ENCODE measurements at places on chromosomes 4 and X.

DNA sequence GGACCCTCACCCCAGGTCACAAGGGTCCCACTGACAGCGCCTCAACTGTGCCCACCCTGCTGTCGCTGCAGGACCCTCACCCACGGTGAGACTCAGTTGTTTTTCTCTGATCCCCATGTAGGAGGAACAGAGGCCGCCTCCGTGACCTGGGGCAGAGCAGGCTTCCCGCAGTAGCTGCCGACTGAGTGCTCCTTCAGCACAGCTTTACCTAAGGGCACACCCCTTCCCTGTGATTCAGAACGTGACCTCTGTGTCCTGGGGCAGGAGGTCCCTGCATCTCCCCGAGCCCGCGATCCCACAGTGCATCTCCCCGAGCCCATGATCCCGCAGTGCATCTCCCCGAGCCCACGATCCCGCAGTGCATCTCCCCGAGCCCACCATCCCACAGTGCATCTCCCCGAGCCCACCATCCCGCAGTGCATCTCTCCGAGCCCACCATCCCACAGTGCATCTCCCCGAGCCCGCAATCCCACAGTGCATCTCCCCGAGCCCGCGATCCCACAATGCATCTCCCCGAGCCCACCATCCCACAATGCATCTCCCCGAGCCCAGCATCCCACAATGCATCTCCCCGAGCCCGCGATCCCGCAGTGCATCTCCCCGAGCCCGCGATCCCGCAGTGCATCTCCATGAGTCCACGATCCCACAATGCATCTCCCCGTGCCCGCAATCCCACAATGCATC, 23.6 kb downstream of the PPP2R3B start:
- DNase-seq = no peak

DNA sequence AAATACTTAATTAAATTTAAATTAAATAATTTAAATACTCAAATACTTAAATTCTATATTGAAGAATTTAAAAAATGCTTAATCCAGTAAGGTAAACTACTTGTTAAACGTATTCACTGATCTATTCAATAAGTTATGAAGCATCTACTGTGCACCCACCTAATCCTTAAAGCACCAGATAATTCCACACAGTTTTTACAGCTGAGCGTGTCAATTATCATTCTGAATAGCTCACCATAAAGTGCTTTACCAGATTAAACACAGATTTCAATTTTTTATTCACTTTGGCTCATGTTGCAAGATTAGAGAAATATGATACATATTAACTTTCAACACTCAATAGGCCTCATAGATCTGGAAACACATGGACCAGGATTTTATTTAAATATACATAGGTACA, 79.2 kb upstream of the DDIT4L start:
- DNase-seq = peak; percentile 20

- peak; percentile 12 for DNase-seq
Measured at GRCh38 chr4:183343730-183344129, 21.5 kb upstream of the CLDN24 start.

- no peak for DNase-seq
Measured at GRCh38 chrX:64198036-64198435, 7.5 kb downstream of the AMER1 start.

DNA sequence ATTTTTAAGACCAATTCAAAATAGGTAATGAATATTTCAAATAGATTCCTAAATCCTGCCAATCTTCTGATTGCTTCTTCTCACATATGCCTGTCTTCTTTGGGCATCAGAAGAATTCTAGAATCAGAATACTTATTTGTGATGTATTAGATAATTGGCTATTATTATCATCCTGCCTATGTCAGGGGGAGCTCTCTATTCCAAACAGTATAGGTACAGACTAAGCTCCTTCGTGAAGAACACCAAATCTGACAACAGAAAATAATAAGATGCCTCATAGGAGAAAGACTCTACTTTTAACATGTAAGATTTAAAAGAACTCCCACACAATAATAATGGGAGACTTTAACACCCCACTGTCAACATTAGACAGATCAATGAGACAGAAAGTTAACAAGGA, at the start of gene IQCM:
TSS of gene IQCM (minus strand) at position 101 of the 400 bp plus-strand sequence. CDS start 73,152 bp downstream, outside the sequence.
- DNase-seq = no peak

DNA sequence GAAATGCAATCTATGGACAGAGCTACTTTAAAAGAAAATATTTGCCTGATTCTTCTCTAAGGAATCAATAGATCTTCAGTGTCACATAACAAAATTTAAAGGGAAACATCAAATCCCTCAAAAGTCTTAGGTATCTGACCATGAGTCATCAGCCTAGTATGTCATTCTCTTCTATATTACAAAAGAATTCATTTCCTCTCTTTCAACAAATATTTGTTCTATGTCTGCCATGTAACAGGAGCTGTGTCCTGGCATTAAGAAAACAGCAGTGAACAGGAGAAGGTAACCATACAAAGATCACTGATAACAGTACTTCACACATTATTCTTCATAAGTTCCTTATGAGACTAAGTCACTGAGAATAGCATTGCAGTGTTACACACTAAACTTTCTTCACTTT, 243.6 kb upstream of the DKK2 start:
- DNase-seq = no peak

GRCh38 chr4:166128403-166128802, 255.4 kb downstream of the TLL1 start:
- DNase-seq = peak; percentile 15

DNA sequence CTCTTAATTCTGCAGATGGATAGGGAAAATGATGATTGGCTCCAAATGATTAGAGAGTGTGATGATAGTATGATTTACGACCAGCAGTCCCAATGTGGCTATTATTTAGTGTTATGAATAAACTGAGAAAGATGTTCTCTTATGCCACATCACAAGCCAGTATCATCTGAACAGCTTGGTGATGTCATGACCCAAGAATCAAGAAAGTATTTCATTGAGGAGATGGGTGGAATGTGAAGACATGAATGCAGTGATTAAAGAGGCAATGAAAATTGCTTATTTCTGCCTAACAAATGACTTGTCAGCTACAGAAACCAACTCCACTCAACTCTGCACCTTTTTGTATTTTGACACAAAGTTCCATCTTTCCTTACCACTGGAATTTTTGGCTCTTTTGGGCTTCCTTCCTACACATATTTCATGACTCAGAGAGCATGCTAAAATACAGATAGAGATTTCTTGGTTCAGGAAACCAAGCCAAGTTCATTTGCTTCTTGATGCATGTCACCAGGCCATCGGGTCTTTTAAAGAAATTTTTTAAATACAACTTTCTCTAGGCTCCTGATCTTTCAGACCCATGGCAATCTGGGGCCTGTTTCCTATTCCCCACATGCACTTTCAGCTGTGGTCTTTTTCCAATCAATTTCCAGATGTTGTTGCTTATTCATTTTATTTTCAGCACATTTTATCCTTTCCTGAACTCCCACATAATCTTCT, 174.2 kb downstream of the HHIP start:
- DNase-seq = no peak

- DNase-seq = no peak
Measured at GRCh38 chr4:77817304-77818072, 1.7 kb downstream of the CNOT6L start.

DNA sequence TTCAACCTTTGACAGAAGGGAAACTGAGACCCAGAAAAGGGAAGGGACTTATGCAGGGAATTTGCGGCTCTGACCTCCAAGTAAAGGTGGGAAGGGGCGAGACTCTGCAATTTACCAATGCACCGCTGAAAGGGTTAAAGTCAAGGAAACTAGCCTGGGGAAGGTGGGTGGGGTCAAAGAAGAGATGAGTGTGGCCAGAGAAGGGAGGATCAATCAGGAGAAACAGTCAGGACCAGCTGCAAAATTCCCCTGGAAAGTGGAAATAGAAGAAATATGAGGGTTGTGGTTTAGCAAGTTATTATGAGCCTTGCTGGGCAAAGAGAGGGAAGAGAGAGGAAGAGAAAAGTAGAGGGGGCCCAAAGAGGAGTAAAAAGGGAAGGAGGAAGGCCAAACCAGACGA, 30.5 kb downstream of the STARD8 start:
- no peak for DNase-seq

DNA sequence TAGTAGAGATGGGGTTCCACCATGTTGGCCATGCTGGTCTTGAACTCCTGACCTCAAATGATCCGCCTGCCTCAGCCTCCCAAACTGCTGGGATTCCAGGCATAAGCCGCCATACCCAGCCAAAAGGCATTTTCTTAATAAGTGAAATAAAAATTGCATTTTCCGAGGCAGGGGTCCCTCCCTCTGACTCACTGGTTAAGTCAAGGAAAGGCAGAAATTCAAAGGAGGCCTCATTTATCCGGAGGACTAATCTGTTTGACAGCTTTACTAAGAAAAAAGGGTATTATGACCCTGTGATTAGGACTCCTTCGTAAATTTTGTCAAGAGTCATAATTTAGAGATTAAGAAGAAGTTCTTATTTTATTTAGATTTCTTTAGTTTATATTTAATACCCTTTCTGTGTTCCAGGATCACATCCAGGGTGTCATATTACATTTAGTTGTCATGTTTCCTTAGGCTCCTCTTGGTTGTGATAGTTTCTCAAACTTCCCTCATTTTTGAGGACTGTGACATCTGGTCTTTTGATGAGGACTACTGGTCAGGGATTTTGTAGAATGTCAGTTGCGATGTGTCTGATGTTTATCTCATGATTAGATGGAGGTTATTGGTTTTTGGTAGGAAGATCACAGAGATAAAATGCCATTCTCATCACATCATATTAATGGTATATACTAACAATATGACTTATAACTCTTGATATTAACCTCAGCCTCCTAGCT, 753.7 kb upstream of the AMOT start:
- no peak for DNase-seq

DNA sequence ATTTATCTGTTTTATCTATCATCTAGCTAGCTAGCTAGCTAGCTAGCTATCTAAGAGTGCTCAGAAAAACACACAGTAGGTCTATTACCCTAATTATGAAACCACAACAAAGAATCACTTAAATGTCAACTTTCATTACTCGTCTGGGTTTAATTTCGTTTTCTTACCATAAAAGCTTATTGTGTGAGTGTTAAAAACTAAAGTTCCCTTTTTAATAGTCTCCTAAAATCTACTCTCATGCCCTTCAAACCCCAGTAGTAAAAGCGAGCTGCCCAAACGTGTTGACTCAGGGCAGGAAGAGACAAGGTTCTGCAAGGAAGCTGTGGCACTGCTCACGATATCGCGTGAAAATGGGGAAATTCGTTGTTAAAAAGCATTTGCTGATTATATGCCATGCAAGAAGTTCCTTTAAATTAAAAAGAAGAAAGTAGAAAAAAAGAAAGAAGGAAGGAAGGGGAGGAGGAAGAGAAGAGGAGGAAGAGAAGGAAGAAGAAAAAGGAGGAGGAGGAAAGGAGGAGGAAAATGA, 595 bp downstream of the MBNL3 start:
- peak; percentile 16 for DNase-seq

DNA sequence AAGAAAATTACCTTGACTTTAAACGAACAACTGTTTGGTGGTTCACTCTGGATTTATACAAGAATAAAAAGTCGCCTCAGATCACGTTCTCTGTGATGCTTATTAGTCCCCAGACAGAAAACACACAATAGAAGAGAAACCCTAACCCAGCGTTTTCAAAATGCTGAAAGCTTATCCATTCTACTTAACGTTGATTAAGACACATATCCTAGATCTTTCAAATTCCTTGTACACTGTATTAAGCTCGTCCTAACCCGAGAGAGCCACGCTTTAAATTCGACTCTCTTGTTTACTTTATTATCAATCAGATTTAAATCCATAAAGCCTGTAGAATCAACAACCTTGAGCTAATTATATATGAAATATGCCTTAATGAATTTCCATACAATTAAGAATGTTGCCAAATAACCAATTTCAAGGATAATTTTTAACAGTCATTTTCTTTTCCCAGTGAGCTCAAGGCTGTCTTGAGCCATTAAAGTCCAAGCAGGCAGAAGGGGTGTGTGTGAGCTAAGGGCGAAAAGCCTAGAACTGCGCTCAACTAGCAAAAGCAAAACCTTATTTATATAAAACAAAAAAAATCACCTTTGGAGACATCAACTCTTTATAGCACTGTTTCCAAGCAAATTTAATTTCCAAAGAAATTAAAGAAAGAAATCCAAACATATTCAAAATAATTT, 981 bp upstream of the PITX2 start:
- DNase-seq = peak; percentile 33

GRCh38 chr4:2617955-2618354, 81.5 kb downstream of the FAM193A start:
- no peak for DNase-seq

DNA sequence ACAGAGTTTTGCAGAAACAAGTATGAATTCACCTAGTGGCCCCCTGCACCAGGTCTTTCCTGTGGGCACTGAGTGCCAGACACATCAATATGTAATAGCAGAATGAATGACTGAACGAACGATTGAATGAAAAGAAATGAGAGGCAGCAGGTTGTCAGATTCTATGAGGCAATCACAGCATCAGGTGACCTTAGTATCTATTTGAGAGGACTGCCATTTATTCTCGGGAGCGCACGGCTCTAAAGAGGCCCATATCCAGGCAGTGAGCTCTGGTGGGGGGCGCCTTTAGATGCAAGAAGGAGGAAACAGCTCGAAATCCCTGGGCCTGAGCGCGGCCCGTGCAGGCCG, 528 bp upstream of the SLC25A4 start:
- peak; percentile 51 for DNase-seq

DNA sequence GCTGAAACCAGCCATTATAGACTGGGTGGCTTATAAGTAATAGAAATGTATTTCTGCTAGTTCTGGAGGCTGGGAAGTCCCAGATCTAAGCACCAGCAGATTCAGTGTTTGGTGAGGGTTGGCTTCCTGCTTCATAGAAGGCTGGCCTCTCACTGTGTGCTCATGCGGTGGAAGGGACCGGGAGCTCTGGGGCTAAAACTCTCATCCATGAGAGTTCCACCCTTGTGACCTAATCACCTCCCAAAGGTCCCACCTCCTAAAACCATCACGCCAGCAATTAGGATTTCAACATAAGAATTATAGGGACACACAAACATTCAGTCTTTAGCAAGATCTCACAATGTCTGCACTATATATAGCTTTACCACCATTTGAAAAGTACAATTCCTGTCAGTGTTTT, 215.2 kb downstream of the CBR4 start:
- no peak for DNase-seq

DNA sequence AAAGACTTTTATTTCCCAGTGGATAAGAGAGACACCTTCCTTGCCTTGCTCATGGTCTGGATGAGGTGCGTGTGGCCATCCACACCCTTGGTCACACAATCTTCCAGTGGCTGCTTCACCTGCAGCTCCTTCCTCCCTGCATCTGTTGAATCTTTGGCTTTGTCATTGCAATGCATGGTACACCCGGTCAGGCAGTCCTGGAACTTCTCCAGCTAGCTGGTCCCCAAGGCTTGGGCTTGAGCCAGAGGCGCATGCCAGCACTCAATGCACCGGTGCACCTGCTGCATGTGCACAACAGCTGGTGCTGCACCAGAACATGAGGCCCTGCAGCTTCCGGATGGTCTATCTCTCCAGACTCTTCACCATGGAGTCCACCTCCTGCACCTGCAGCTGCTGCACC, 31.7 kb downstream of the SCML1 start:
- no peak for DNase-seq

Data from NCI-H69 (cell line).